Right renal cortex interstitium (tissue), 3 donors: ENCODE measurements at places on chromosomes 1 and 21. TPM values are rescaled to one million over a fixed set of nuclear protein-coding genes. Genes with fewer than 3 reads are reported as not detected.

The MYCL gene
- 8.0 TPM for polyA plus RNA-seq

GRCh38 chr1:77394166-77394565, 112.3 kb downstream of the AK5 start:
- DNase-seq = no peak

DNA sequence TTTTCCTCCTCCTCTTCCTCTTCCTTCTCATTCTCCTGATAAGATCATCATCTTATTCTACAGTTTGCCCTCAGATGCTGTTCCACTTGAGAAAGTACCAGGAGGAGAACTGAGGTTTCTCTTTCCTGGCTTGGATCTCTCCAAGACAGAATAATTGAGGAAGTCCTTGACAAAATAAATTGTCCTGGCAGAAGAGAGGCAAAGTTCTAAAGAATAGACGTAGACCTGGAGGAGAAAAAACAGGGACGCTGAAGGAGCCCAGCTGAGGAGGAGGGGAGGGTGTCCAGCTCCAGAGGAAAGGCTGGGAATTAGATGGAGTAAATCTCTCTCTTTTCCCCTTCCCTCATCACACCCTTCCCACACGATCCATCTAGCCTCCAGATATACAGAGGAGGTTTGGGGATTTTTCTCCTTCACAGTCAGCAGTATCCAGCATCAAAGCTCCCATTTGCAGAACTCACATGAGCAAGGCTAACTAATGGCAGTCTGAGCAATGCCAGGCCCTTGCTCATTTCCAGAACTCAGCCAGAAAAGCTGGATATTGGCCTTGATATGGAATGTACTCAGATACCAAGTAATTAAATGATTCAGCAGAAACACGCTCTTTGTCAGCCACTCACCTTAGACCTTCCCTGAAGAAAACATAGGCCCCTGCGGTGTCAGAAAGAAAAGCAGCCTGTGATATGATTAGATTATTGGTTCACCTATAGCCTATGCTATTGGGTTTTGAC, 5.1 kb upstream of the GNG12 start:
- DNase-seq = no peak

GRCh38 chr1:84883286-84883685, 9.7 kb downstream of the LPAR3 start:
- DNase-seq = no peak

- no peak for DNase-seq
Observed at GRCh38 chr1:27136998-27137542, 17.9 kb downstream of the SLC9A1 start.

The CLCA2 gene
- not detected for polyA plus RNA-seq

The USH2A gene
- 0.53 TPM for polyA plus RNA-seq

DNA sequence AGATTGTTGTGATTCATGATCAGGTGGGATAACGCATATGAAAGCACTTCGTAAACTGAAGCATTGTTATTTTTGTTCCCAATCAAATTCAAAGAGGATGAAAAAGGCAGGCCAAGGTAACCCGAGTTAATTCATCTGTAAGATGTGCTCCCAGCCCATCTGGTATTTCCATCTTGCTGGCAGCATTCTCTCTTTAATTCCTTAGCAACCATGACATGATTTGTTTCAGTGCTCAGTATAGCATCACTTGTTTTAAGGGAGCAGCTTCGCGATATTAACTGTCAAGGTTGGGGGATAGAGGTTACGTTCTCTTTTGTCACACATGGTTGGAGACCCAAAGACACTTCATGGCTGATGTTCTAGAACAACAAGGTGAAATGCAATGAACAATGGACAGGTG, 6.4 kb downstream of the TSPAN2 start:
- DNase-seq = no peak

DNA sequence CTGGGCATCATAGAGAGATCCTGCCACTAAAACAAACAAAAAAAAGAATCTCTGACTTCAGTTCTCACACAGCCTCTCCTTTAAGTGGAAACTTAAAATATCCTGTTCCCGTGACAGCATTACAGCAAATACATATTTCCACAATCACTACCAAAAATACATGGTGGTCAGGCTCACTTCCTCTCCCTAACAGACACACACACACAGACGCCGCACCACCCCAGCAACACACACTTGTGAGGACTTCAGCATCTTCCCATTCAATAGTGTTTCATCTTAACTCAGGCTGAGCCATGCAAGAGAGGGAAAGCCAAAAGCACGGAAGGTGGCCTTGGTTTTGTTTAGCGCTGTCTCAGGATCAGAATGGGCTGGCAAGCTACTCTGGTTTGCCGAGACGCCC, 21.9 kb downstream of the KIAA1614 start:
- no peak for DNase-seq

The UBAP2L gene
- polyA plus RNA-seq = 178 TPM

DNA sequence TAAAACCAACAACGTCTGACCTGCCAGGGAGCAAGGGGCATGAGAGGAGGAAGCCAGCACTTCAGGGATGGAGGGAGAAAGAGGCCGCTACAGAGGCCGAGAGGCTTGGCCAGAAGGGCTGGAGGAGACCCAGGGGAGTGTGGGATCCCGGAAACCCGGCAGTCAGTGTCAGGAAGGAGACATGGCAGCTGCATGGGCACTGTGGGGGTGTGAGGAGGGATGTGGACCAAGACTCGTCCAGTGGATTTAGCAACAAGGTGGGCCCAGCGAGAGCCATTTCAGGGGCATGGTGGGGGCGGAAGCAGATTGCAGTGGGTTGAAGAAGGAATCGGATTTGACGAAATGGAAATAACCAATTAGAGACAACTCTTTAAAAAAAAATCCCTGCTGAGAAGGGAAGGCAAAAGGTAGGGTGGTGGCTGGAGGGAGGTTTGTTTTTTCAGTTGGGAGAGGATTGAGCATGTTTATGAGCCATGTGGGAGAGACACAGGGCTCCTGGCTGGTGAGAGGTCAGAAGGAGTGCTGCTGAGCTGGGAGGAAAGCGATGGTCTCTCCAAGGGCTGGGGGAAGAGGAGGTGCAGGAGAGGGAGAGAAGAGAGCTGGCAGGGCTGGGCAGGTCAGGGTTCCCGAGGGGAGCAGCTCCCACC, 4.4 kb downstream of the B4GALT2 start:
- no peak for DNase-seq

The SELE gene
- polyA plus RNA-seq = 0.44 TPM

The OR14A16 gene
- polyA plus RNA-seq = not detected

DNA sequence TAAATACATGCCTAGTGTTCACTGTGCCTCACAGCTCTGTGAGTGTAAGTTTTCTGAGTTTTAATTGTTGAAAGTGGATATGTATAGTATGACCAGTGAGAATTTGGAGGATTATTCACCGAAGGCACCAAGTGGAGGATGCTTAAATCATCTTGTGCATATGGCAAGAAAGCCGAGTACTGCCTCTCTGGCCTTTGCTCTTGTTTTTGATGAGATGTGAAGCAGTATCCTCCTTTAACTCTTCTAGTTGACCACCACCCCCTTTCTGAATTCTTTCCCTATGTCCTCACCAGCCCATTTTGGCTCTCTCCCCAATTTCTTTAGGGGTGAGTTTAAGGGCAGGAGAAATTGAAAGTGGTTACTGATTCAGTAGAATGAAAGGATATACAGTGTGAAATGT, 130.4 kb downstream of the SYT2 start:
- DNase-seq = no peak

DNA sequence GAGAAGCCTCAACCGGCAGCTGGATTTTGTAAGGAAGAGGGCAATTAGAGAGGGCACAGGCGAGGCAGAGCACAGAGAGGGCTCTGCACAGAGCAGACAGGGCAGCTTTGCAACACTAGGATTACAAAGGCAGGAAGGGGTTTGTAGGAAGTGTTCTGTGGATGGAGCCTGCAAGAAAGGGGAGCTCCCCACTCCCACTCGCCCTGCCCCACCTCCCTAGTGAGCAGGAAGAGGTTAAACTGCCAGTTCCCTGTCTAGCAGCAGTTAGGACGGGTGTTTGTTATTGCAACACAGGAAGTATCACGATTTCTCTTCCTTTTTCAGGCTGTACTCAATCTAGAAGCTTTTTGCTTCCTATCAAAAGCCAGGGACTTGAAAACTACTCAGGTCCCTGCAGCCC, 63.3 kb upstream of the LRRC8D start:
- DNase-seq = no peak

DNA sequence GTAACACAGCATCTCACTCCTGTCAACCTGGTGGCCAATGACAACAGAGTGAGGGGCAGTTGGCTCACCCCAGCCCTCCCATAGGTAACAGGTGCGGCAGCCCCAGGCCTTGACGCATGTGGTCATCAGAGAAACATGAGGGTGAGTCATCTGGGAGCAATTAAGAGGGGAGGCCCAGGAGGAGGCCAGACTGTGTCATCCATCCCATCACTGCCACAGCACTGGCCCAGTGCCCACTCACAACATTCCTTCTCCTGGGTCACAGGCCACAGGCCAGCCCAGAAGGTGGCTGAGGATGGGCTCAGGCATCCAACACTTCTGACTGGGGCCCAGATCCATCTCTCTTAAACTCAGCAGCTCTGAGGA, 17.1 kb downstream of the TEX35 start:
- no peak for DNase-seq

GRCh38 chr1:167678422-167678821, 43.4 kb upstream of the MPZL1 start:
- DNase-seq = no peak

DNA sequence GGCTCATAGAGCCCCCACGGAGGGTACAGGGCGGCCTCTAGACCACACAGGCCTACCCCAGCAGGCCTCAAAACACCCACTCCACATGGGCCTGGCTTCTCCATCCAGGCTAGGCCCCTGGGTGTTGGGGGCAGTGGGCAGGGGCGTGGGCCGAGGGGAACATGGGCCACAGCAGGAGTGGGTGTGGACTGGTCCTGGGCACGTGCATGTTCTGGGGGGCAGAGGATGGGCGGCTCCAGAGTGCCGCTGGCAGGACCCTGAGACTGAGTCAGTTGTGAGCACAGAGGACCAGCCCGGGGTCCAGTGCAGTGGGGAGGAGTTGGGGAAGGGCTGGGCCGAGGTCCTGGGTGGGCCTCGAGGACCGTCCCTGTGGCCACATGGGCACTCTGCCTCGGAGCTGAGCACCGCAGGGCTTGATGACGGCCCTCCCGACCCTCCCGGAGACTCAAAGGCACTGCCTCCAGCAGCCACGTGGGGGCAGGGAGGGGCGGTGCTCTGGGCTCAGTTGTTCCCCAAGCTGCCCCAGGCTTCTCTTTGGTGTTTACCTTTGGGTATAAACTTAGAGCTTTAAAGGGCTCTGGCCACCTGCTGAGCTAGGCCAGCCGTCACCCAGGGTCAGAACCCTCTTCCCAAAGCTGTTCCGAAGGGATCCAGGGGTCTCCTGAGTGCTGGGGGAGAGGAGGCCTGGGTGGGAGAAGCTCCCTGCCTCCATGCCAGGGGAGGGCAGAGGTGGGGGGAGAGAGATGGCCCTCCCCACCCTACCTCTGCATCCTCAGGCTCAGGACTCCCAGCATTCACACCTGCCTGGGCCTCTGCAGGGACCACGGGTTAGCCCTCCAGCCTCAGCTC, 79.9 kb downstream of the MORN1 start:
- DNase-seq = no peak

DNA sequence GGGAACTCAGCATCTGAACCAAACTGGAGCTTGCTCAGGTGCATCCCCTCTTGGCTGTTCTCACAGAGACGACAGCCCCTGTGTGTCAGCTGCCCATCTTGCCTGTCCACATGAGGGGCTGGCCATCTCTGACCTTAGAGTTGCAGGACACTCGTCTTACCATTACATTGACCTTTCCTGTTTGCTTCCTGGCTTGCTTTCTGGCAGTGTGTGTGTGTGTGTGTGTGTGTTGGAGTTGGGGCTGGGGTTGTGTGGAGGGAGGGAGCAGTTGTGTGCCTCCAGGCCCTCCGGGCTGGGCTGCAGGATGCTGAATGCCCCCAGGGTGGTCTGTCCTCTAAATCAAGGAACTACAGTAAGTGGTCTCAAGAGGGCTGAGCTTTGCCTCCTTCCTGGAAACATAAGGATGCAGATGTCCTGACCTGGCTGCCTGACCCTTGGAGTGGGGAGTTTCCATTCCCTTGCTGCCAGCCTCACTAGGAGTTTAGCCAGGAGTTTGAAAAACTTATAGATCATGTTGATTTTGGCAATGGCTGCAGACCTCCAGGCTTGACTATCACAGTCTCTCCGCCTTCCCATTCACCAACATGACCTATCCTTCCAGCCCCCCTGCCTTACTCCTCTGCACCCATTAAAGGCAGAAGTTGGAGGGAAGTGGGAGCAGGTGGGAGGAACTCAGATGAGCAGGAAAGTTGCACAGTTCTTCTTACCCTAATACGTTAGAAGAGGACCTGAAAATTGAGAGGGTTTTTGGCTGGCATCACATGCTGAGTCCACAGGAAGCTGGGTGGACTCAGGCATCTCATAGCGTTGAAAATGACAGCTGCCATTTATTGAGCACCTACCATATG, 19.0 kb downstream of the RASSF5 start:
- DNase-seq = no peak

DNA sequence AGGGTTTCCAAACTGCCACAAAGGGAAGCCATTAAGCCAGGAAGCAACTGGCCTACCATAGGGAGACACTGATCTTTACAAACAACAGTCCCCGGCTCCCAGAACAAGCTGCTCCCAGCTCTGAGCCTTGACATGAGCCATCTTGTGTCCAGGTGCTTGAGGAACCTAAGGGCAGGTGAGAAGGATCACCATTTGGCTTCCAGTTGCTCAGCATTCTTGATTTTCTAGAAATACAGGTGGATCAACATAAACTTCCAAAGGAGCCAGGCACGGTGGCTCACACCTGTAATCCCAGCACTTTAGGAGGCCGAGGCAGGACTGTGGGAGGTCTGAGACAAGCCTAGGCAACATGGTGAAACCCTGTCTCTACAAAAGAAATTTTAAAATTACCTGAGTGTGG, 21.6 kb downstream of the ZBTB17 start:
- no peak for DNase-seq

The LORICRIN gene
- polyA plus RNA-seq = not detected

The MSH4 gene
- 0.43 TPM for polyA plus RNA-seq

GRCh38 chr1:178055779-178056471, 38.0 kb upstream of the RASAL2 start:
- DNase-seq = no peak

- DNase-seq = no peak
Observed at GRCh38 chr1:84078842-84079202, 65.2 kb upstream of the PRKACB start.

- DNase-seq = no peak
Observed at GRCh38 chr1:240385551-240385950, 226.4 kb downstream of the GREM2 start.

DNA sequence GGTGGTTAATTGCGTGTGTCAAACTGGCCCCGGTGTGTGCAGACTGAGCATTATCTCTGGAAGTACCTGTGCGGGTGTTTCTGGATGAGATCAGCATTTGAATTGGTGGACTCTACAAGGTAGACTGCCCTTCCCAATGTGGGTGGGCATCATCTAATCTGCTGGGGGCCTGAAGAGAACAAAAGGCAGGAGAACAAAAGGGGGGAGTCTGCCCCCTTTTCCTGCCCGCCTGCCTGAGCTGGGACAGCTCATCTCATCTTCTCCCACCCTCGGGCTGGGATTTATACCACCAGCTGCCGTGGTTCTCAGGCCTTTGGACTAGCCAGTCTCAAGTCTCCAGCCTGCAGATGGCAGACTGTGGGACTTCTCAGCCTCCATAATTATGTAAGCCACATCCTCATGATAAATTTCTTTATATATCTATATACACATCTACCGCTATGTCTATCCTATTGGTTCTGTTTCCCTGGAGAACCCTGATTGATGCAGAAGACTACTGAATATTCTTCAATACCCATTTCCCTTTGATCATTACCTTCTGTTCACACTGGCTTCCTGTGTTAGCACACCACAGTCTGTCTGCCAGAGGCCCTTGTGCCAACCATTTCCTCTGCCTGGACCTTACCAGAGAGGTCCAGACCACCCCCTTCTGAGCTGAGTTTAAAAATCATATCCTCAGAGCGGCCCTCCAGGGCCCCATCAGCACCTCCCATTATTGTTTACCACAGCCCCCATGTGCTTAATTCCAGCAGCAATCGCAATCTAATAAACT, 25.2 kb downstream of the RCAN1 start:
- no peak for DNase-seq
